Left lung (tissue), 14 donors: ENCODE measurements at places on chromosomes 16 and 17. TPM values are rescaled to one million over a fixed set of nuclear protein-coding genes. Genes with fewer than 3 reads are reported as not detected.

Gene C1QTNF8
- 0.10 TPM for polyA plus RNA-seq

Gene KRT24
- not detected for polyA plus RNA-seq

Gene PARD6A
- polyA plus RNA-seq = 2.2 TPM

Gene RPS6KB1
- polyA plus RNA-seq = 44.9 TPM

Gene MT1A
- not detected for polyA plus RNA-seq

Gene DCUN1D3
- polyA plus RNA-seq = 9.9 TPM

Gene CD7
- 1.2 TPM for polyA plus RNA-seq

- no peak for DNase-seq
These were observed 26.5 kb downstream of the KANSL1 start for GRCh38 chr17:46166692-46167249.

- no peak for DNase-seq
These were observed 13.2 kb downstream of the DDX42 start for GRCh38 chr17:63786971-63787711.

DNA sequence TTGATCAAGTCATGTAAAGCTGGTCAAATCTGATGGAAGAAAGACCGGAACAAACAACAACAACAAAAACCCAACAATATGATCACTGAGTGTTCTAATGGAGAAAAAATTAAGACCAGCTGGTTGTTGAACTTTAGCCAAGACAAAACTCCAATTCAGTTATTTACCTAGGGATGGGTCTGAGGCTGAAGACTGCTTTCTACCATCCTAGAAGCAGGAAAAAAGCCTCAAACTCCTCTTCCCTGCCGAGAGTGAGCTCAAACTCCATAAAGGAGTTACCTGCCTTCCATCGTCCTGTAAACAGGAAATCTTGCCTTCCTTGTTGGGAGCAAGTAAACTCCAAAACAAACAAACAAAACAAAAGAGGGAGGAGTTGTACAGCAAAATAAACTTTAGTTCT, 23.1 kb upstream of the TMEM98 start:
- DNase-seq = no peak

DNA sequence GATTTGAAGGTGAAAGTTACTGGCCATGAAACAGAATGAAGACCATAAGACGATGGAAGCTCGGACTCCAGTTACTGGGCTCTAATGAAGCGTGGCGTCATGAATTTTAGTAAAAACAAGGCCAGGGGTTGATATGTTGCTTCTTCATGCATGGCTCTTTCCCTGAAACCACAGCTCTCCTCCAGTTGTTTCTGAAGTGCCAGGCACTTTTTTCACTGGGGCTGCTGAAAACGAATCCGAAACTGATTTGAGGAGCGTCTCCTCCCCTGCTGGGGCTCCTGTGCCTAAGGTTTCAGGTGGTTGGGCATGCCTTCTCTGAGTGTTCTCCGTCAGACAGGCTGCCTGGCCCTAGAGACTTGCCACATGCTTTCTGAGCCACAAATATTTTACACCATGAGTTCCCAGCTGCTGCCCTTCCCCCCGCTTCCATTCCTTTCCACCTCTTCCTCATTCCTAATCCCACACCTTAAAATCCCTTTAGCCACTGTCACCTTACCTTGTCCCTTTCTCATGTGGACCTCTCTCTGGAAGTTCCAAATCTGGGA, 3.7 kb upstream of the MYL4 start:
- no peak for DNase-seq

- DNase-seq = no peak
These were observed 7.1 kb upstream of the GP2 start for GRCh38 chr16:20334396-20334795.

- DNase-seq = no peak
These were observed 114.3 kb downstream of the MSI2 start for GRCh38 chr17:57370619-57371018.

DNA sequence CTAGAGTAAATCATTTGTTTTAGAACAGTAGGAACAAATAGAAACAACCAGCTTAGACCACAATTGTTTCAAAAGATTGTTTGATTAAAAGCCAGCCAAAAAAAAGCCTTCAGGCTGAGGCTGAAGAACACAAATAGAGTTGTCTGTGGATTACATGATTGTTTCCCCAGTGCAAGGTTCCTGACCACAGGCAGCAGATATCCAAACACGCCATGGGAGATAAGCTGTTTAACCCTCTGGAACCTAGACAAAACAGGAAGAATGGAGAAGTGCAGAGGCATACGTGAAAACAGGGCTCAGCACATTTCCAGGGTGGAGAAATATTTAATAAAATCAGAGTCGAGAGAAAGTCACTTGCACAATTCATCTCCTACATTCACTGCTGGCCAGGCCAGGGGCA, 21.0 kb downstream of the ATPAF2 start:
- no peak for DNase-seq

GRCh38 chr17:39632153-39632941, 4.6 kb upstream of the STARD3 start:
- DNase-seq = no peak

DNA sequence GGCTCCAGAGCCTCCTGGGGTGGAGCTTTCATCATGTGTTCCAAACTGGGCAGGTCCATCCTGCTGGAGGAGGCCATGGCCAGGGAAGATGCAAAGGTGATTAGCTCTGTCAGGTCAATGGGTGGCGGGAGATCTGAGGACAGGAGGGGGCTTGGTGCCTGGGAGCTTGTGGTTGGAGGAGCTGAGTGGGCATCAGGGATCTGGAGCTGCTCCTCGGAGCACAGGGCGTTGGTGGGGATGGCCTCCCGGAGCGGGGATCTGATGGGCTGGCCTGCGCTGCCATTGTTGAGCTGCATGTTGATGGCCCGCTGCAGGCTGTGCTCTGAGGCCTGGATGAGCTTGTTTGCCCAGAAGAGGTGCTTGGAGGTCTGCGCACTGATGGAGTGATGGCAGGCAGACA, 6.5 kb downstream of the SPATA32 start:
- DNase-seq = no peak

- peak; percentile 41 for DNase-seq
These were observed 32.2 kb upstream of the RCVRN start for GRCh38 chr17:9937241-9937761.

DNA sequence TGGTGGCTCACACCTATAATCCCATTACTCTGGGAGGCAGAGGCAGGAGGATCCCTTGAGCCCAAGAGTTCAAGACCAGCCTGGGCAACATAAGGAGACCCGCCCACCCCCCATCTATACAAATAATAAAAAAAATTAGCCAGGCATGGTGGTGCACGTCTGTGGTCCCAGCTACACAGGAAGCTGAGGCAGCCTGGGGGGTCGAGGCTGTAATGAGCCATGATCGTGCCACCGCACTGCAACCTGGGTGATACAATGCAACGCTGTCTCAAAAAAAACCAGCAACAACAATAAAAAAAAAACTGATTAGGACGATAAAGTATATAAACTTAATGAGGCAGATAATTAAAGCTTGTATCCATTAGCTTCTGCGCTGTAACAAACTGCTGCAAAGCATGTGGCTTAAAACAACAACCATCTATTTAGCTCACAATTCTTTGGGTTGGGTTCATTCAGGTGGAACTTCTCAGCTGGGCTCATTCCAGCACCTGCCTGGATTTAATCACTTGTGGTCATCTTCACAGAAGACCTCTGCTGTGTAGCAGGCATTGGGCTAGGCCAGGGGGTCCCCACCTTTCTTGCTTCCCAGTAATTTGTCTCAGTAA, 45.8 kb downstream of the LCMT1 start:
- no peak for DNase-seq

DNA sequence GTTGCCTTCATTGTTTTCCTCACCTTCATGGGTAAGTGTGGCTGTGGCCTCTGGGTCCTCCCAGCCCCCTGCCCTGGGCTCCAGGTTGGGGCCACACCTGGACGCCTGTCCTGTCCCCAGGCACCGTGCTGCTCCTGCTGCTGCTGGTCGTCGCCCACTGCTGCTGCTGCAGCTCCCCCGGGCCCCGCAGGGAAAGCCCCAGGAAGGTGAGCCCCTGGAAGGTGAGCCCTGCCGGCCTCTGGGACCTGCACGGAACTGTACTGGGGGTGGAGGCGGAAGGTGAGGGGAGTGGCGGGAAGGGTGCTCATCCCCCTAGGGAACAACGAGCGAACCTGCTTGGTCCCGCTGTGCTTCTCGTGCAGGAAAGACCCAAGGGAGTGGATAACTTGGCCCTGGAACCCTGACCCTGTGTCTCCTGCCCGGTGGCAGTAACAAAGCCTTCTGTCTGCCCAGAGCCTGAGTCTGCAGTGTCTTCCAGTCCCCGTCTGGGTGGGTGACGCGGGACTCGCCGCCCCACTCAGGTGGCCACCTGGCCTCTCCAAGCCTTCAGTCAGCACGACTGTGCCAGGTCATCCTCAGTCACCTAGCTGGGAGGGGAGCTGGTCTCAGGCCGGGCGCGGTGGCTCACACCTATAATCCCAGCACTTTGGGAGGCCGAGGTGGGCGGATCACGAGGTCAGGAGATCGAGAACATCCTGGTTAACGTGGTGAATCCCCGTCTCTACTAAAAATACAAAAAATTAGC, 831 bp downstream of the SMIM22 start:
- DNase-seq = no peak

GRCh38 chr17:40922239-40922638, 15.2 kb downstream of the KRT23 start:
- DNase-seq = peak; percentile 80

DNA sequence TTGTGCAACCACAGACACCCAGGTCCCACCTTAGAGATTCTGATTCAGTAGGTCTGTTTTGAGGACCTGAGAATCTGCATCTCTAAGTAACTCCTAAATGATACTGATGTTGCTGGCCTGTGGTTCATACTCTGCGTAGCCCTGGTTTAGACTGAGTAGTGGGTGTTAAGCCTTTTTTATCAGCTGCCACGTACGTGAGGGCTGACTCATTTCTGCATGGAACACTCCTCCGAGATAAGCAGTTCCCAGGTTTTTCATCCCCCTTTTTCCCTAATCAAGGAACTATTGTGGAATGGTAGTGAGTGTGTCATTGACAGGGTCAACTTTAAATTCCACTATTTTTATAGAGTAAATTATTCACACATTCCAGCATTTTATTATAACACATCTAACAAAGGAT, 26.1 kb downstream of the CDRT4 start:
- no peak for DNase-seq

GRCh38 chr17:82354804-82355308, 4.2 kb upstream of the TEX19 start:
- DNase-seq = no peak

GRCh38 chr16:2023092-2024031, 3.3 kb upstream of the NHERF2 start:
- peak; percentile 95 for DNase-seq

DNA sequence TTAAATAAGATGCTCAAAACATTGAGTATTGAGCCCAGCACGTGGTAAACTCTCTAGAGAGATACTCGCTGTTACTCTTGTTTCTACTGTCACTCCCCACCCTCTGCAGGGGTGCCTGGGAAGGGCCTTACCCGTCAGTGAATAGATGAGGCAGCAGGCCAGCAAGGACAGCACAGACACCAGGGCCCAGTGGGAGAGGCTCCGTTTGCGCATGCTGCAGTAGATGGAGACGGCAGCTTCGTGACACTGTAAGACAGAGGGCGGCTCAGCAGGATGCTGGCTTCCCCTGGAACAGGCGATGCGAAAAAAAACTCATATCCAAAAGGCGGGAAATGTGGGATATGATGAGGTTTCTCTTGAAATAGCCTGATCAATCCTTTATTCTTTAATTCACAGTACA, 20.0 kb downstream of the SLC38A8 start:
- no peak for DNase-seq

GRCh38 chr16:57800200-57801097, 1.8 kb downstream of the KIFC3 start:
- DNase-seq = no peak

DNA sequence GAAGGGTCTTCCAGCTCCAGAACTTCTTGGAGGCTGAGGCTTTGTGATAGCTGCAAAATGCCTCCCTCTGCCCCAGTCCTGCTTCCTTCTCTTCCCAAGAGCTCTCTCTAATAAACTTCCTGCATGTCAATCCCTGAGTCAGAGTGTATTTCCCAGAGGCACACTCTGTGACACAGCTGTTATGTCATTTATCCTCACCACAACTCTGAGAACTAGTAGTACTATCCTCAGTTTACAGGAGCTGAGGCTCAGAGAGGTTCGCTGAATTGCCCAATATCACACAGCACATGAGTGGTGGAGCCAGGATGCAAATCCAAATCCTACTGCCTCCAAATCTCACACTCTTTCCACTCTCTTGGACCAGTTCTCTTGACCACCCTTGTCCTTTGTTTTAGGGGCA, 20.0 kb downstream of the UNC45B start:
- DNase-seq = no peak

GRCh38 chr17:19727501-19728078, 11.2 kb upstream of the SLC47A2 start:
- DNase-seq = peak; percentile 70

DNA sequence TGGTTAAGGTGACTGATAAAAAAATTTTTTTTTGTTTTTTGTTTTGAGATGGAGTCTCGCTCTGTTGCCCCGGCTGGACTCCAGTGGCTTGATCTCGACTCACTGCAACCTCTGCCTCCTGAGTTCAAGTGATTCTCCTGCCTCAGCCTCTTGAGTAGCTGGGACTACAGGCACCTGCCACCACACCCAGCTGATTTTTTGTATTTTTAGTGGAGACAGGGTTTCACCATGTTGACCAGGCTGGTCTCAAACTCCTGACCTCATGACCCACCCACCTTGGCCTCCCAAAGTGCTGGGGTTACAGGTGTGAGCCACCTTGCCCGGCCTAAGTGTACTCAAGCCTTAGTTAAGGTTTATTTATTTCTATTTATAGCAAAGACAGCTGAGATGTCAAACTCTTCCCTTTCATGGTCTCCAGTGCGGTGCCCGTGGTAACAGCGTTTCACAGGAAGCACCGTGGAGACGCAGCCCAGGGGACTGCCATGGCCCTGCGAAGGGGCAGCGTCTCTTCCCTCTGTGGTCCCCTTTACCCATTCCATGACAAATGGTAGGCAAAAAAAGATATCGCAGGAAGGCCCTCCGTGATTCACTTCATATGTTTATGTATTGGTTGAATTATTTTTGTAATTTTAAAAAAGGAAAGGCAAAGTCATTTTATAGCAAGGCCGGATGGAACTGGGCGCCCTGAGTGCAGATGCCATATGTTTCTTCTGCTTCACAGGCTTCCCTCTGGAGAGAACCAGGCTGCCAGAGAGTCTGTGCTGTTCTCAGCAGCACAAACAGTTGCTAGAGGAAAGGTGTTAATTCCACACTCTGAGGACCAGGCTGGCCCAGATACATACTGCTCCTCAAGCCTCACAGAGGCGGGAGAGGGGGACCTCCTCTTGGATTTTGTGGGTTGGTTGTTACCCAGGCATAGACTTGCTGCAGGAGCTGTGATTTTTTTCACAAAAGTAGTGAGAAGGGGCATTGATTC, 29.2 kb downstream of the DDX19A start:
- DNase-seq = peak; percentile 25

GRCh38 chr17:75991396-75991795, 9.3 kb upstream of the CDK3 start:
- no peak for DNase-seq

DNA sequence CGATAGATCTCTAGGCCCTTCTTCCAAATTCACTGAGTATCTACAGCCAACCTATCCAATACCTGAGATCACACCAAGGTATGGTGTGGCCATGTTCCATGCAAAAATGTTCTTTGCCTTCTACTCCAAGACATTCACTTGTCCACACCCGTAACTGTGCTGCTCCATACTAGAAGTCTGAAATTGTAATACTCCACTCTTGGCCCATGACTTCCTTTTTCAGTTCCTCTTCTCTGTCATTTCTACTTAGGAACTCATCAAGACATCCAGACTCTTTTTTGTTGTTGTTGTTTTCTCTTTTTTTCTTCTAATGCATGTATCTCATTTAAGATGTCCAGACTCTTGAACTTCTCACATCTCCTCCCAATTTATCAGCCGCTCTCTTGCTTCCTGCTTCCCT, 42.5 kb upstream of the KSR1 start:
- no peak for DNase-seq
